Progenitor cell of endocrine pancreas (in vitro differentiated cells): ENCODE measurements at places on chromosomes 5 and 9.

GRCh38 chr5:6822068-6822467 is 108.8 kb downstream of the TENT4A start:
- peaks cover 5% of the 10 kb centered on the region for H3K4me1 ChIP-seq
- no peak overlapping the region for H3K27ac ChIP-seq
- H3K4me3 ChIP-seq, result no peak overlapping the region
- peaks cover 42% of the 10 kb centered on the region for H3K27me3 ChIP-seq

DNA sequence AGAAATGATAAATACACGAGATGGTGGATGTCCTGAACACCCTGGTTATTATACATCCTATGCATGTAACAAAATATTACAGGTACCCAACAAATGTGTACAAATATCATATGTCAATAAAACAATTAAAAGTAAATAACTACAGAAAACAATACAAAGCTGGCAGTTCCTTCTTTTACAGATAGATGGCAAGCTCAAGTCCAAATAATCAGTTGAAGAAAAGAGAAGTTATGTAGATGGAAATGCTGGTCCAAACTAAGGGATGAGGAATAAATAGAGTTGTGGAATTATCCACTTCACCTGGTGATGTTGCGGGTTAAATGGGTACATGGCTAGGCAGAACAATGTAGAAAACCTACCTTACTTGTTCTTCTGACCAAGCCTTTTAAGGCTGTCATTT is 79.4 kb downstream of the PALM2AKAP2 start:
- no peak overlapping the region for H3K4me3 ChIP-seq
- peaks cover 9% of the 10 kb centered on the region for H3K27me3 ChIP-seq
- H3K27ac ChIP-seq, result no peak overlapping the region
- DNase-seq, result no peak

- H3K27me3 ChIP-seq, result peaks cover 39% of the 10 kb centered on the region
- H3K36me3 ChIP-seq, result no peaks in the 10 kb centered on the region
- H3K4me1 ChIP-seq, result peaks cover 6% of the 10 kb centered on the region
- DNase-seq, result no peak
- peak overlapping the region; percentile 88 for H3K4me3 ChIP-seq
- peak overlapping the region; percentile 92 for H3K27ac ChIP-seq
These were observed 826 bp downstream of the GPRIN1 start for GRCh38 chr5:176608937-176609723.

GRCh38 chr9:132597073-132597775 is 14.8 kb downstream of the BARHL1 start:
- H3K27ac ChIP-seq, result no peak overlapping the region
- H3K4me1 ChIP-seq, result no peaks in the 10 kb centered on the region
- no peak overlapping the region for H3K4me3 ChIP-seq
- H3K36me3 ChIP-seq, result peaks cover 24% of the 10 kb centered on the region
